ENCODE measurements at places on chromosomes 16 and 17.

GRCh38 chr16:54821731-54822130 is 108.9 kb upstream of the IRX5 start:
- no peak for DNase-seq

- no peak for DNase-seq
These were observed 22.3 kb downstream of the ERN1 start for GRCh38 chr17:64107500-64108236.

GRCh38 chr17:64230791-64231408 is 32.2 kb downstream of the TEX2 start:
- DNase-seq: no peak

GRCh38 chr17:79850571-79851460 is 11.6 kb upstream of the CBX4 start:
- DNase-seq: no peak

- no peak for DNase-seq
These were observed 9.5 kb downstream of the HOXB4 start for GRCh38 chr17:48568499-48569239.

- DNase-seq: no peak
These were observed 90.5 kb upstream of the ZNF750 start for GRCh38 chr17:82930043-82930923.

DNA sequence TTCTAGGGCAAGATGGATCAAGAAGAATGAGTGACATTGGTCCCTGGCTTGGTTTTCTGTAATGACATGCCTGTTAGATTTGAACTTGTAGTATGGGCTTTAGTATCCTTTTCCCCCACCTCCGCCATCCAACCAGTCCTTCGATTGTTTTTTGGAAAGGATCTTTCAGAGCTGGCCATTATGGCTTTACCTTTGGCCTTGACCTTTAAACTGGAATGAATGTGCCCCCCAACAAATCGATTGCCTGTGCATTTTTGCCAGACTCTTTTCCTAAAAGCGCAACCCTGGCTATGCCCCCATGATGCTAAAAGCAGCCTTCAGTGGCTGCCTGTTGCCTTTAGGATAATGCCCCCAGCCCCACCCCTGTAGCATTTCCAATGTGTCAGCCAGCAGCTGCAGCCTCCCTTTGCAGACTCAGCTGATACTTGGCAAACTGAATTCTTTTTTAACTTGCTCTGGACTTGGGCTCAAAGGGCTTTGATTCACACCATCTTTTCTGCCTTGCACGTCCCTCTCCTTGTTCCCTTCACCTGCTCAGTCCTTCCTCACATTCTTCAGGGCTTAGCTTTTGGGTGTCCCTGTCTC is 4.0 kb downstream of the GPRC5C start:
- no peak for DNase-seq

- no peak for DNase-seq
These were observed 222.8 kb upstream of the SDK2 start for GRCh38 chr17:73867056-73867455.

GRCh38 chr17:1894753-1895339 is 65.0 kb downstream of the RPA1 start:
- DNase-seq: no peak

DNA sequence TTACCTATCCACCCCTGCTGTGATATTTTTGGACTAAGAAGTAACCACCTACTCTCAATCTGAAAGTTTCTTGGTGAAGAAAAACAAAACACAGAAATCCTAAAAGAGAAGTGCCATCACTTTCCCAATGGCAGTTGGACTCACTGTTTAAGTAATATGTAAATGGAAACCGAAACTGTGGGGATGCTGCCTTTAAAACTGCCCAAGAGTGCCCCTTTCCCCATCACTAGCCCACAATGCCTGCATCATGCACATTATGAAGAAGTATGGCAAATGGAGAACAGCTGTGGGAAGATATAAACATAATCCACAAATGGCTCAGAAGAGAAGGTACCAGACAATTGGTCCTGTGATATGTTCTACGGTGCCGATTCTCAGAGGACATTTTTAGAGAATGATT is 33.5 kb upstream of the SLC6A2 start:
- no peak for DNase-seq

- no peak for DNase-seq
These were observed 66.4 kb downstream of the SCNN1B start for GRCh38 chr16:23368469-23368868.

GRCh38 chr17:55327225-55328088 is 62.7 kb downstream of the HLF start:
- DNase-seq: no peak

DNA sequence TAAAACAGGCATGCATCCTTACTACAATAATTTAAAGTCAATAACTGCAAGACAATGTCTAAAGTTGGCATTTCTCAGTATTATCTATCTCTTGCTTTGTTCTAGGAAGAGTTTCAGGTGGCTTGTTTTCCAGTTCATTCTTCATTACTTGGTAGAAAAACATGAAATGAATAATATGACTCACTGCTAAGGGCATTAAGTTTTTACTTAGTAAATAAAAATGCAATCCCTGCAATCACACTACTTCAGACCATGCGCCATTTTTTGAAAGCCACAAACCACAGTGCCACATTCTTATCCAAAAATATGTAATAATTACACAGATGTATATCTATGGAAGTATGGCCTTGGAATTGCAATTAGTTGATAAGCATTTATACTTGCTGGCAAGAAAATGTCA is 55.4 kb downstream of the CREBBP start:
- no peak for DNase-seq

- no peak for DNase-seq
These were observed 6.0 kb downstream of the FHOD1 start for GRCh38 chr16:67241008-67241900.

- DNase-seq: no peak
These were observed 62.1 kb downstream of the GAN start for GRCh38 chr16:81376880-81377279.

DNA sequence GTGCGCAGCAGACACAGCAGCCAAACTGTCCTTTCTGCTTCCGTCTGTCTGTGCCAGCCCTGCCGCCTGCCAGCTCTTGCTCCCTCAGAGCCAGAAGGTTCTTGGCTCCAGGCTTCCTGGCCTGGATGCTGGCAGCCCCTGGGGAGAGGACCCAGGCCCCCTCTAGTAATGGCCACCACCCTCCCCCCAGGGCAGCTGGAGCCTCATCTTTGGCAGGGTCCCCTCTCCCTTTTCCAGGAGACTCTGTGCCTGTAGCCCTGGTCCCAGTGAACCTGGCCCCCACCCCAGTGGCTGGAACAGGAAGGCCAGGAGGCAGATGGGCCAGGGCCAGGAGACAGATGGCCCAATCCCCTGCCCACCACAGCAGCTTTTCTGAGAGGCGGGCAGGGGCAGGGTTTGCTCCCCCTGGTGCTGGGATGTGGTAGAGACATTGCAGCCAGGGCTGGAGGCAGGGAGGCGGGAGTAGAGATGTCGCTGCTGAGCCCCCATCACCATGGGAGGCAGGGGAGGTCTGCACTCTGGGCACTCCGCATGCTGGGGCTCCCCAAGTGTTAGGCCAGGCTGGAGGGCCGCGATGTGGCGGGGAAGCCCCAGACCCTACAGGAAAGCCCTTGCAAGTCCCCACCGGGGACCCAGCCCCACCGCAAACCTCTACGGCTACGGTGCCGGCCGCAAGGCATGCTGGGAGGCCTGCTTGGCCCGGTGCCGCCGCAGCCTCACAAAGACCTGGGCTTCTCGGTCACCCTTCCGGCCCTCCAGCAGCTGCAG is 16.7 kb downstream of the UNC13D start:
- DNase-seq: peak; percentile 73
